ENCODE measurements at places on chromosomes 1 and 21.

GRCh38 chr1:70202173-70202758 is 3.1 kb downstream of the LRRC40 start:
- DNase-seq: no peak

DNA sequence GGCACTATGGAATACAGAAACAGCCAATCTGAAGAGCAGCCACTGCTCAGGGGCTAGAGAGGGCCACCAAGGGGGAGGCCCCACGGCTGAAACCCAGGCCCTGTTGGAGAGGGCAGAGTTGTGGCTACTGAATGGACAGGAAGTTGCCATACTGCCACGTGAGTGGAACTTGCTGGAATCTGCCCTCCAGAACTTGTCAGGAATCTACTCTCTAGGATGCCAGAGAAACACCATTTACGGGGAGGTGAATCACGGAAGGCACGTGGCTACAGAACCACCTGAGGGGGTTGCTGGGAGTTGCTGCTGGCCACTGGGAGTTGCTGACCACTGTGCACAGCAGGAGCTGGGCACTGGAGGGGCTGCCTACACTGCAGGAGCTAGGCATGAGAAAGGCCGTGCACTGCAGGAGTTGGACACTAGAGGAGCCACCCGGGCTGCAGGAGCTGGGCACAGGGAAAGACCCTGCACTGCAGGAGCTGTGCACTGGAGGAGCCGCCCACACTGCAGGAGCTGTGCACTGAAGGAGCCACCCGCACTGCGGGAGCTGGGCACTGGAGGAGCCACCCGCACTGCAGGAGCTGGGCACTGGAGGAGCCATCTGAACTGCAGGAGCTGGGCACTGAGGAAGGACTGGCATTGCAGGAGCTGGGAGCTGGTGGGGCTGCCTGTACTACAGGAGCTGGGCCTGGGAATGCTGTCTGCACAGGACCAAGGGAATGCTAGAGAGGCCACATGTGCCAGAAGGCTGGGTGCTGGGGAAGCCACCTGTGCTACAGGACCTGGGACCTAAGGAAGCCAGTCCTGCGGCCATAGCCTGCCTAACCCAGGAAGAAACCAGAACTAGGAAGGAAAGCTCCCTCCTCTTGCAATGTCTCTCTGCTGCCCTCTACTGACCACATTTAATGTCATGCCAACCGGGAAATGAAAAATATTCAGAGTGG is 343.4 kb downstream of the MATN1 start:
- peak; percentile 50 for DNase-seq

DNA sequence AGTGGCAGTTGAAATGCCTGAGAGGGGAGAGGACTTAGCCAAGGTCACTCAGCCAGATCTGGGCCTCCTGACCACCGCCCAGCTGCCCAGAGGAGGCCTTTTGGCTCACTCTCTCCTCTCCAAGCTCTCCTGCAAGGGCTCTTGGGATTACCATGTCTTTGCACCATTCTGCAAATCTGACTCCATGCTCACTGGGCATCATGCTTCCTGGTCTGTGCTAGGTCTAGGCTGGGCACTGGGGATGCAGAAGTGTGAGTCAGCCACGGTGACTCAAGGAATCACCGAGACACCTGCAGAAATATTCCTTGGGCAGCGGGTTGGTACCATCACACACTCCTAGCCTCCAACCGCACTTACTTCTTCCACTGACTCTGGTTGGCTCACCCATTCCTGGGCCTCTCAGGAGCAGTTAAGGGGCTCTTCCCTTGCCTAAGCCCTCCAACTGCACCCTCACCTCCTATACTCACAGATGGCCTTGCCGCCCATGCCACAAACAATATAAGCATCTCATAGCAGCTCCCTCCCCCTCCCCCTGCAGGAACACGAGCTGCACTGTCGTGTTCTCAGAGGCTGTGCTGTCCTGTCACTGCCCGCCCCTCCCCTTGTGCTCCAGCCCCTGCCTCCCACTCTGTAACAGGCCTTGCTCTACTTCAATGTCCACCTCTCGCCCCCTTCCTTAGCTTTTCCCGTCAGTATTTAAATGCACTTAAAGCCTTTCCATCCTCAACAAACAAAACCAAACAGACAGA is 34.8 kb downstream of the CDCP2 start:
- no peak for DNase-seq

- no peak for DNase-seq
Measured at GRCh38 chr1:44594871-44595735, 79.2 kb downstream of the TMEM53 start.

- DNase-seq: no peak
Measured at GRCh38 chr1:67642629-67643028, 42.4 kb upstream of the GADD45A start.

All from NCI-H1436 treated with DMSO at 0.1 percent for 48 hours (cell line).